ENCODE measurements at places on chromosomes 4 and X.

DNA sequence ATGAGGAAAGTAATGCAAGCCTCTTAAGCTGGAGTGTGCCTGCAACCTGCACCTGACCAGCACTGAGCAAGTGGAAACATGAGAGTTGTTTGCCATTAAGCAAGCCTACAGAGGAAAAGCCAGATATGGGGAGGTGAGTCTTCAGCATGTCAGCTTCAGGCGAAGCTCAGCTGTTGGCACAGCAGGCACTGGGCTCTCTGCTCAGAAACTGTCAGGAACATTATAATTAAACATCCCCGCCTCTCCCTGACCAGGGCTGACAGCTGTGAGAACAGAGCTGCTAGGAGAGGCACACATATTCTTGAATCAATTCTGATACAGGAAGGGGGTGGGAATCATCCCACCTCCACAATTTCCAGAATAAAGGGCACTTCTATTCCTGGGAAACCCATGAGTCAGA, 19.0 kb upstream of the DCX start:
- no peak for DNase-seq

- no peak for DNase-seq
These were observed 1544.5 kb upstream of the TENM3 start for GRCh38 chr4:180698550-180699195.

GRCh38 chr4:59936566-59936965, 1263.6 kb upstream of the ADGRL3 start:
- DNase-seq, result no peak

DNA sequence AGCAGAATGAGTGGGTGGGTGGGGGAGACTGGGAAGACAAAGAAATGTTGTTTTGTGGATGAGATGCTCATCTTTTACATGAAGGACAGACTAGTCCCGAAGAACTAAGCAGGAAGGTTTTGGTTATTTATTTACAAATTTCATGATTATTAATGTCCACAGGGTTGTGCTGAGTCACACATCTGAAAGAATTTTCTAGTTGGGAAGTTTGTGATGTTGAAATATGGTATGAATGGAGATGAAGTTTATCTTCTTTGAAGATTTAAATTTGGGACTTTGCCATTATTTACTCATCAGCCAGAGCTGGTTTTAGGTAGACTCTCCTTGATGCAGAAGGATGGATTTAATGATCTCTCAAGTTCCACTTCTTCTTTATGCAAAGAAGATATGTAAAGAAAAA, 75.5 kb downstream of the MOSPD2 start:
- DNase-seq, result no peak

GRCh38 chrX:112774651-112775293, 65.9 kb downstream of the AMOT start:
- no peak for DNase-seq

DNA sequence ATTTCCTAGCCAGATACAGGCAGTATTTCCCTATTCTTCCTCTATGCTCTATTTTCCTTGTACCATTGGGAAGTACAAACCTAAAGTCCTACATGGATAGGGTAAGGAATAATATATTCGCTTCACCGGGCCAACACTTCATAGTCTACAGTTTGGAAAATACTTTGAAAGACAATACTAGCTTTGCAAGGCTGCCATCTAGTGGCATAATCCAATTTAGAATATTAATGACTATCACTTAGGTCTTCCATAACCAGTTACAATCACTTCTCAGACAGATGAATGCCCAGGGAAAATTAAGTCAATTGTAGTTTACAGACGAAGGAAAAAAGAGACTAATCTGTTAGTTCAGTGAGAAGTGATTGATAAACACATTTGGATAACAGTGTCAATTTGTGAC, 141.0 kb upstream of the FAM47C start:
- peak; percentile 0 for DNase-seq

GRCh38 chrX:75327607-75328006, 53.7 kb downstream of the UPRT start:
- DNase-seq, result no peak

DNA sequence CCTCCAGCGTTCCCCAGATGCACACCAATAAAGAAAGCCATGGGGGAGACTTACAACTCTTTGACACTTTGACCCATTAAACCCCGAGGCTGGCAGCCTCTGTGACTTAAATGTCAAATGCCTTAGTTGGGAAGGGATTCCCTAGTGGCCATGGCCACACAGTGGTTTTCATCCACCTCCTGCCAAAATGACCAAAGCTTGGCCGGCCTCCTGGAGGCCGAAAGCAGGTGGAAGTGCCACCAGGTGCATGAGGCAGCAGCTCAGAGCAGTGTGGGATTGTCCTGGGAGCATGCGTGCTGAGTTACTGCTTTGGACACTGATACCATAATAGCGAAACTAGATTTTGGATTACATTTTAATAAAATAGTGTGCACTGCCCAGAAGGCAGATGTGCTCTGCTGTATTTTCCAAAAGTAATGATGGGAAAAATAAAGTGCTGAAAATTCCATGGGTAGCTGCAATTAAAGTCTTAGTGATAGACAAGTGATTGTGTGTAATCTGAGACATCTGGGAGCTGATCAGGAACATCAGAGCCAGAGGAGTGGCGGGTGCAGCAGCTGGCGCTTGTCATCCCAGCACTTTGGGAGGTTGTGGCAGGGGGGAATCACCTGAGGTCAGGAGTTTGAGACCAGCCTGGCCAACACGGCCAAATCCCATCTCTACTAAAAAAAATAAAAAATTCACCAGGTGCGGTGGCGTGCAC, 39.8 kb upstream of the TADA2B start:
- no peak for DNase-seq

DNA sequence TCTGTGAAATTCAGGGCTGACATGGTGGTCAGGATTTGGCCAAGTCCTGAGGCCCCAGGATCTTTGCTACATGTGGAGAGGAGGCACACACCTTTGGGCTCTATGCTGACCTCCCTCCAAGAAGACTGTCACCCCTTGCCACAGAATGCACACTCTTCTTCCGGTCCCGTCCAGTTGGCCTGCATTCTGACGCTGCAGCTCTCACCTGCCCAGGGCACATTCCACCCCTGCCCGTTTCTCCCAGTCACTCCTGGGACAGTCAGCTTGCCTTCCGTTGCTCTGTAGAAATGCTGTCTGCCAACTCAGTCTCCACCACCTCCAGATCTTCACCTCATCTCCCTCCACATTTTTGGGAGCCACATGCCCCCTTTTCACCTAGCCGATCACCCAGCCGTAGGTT, 76.7 kb downstream of the SHROOM2 start:
- no peak for DNase-seq

DNA sequence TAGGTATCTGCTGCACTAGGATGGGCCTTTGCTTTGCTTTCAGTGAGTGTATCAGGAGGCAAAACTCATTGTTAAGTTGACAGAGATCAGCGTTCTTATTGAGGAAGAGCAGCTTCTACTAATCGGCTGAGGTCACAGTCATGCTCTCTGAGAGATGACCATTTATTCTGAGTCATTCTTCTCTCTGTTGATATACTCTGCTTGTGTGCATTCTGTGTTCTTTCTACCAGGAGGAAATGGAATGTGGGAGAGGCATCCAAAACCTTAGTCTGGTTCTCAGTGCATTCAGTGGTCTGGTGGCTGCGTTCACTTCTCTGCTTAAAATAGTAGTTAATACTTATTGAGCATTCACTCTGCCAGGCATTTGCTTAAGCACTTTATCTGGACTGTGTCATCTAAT, 66.2 kb downstream of the RRAGB start:
- no peak for DNase-seq

- no peak for DNase-seq
These were observed 158.3 kb downstream of the SLC4A4 start for GRCh38 chr4:71497078-71497477.

DNA sequence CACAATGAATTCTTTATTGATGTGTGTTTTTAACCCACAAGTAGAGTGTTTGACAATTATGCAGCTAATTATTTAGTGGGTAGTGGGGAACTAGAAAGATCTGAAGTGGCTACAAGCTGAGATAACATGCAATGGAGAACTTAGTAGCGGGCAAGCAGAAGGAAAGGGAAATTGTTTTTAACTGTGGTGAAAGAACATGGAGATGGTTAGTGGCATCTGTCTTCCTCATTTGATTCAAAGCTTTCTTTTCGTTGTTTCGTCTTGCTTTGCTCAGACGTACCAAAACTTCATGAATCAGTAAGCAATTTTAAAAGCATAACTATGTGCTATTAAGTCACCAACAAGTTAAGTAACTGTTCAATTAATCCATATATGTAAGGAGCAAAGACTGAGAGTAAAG, 169.9 kb downstream of the BANK1 start:
- no peak for DNase-seq

DNA sequence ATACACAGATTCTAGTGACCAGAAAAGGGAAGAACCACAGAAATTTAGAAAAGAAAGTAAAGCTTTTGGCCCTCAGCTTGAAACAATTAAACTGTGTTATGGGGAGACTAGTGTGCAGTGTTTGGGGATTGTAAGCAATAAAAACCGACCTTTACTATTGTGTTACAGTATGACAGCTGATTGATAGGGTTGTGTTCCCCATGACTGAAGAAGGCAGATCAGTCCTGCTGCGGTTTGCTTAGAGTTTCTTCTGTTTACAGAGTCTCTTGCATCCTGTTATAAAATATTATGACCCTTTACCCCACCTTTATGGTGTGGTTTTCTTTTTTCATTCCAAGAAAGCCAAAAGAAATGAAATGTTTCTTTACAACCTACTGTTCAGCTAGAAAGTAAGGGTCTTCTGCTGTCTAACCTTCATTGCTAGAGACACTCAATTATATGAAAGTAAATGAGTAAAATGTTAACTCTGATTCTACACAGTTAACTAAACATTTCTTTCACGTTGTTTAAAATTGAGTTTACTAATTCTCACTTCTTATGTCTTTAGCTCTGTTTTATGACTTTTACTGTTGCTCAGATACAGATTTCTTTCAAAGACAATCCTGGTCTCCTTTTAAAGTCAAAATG, 18.1 kb downstream of the CHIC1 start:
- no peak for DNase-seq

- DNase-seq, result no peak
These were observed 668.5 kb downstream of the PCDH18 start for GRCh38 chr4:136863756-136864155.

GRCh38 chr4:23237771-23238170, 545.0 kb downstream of the GBA3 start:
- no peak for DNase-seq

- DNase-seq, result no peak
These were observed 121.0 kb downstream of the ENPP6 start for GRCh38 chr4:184096561-184097240.

GRCh38 chr4:7236847-7237246, 44.5 kb downstream of the SORCS2 start:
- no peak for DNase-seq

- no peak for DNase-seq
These were observed 174.5 kb upstream of the MAOA start for GRCh38 chrX:43481576-43481975.

DNA sequence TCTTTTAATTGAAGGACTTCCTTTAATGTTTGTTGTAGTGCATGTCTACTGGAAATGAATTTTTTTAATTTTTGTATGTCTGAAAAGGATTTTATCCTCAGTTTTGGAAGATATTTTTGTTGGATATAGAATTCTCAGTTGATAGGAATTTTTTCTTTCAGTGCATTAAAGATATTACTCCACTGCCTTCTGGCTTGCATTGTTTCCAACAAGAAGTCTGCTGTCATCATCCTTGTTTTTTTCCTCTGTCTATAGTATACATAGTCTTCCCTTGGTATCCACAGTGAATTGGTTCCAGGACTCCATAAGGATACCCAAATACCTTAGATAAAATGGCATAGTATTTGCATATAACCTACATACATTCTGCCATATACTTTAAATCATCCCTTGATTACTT, 33.5 kb downstream of the SCD5 start:
- no peak for DNase-seq

DNA sequence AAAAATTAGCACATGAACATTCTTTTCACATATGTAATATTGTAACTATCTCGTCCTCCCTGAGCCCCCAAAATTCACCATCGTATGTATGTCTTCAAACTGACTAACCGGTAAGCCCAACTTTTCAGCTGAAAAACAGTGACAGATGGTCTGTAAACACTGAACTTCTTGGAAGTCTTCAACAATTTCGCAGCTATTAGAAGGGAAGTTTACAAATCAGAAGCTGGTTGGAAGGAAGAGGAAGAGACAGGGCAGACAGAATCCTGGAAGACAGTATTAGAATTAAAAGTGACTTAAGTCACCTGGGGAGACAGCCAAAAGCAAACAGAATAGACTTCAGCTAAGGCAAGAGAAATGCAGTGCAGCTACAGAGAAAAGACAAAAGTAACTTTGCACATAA, 858.4 kb downstream of the ADGRL3 start:
- DNase-seq, result no peak

DNA sequence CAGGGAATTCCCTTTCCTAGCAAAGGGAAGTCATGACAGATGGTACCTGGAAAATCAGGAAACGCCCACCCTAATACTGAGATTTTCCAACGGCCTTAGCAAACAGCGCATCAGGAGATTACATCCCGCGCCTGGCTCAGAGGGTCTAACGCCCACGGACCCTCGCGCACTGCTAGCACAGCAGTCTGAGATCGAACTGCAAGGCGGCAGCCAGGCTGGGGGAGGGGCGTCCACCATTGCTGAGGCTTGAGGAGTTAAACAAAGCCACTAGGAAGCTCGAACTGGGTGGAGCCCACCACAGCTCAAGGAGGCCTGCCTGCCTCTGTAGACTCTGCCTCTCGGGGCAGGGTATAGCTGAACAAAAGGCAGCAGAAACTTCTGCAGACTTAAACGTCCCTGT, 507.7 kb downstream of the ZIC3 start:
- no peak for DNase-seq

- peak; percentile 66 for DNase-seq
These were observed 34.9 kb downstream of the MMRN1 start for GRCh38 chr4:89929425-89930159.

DNA sequence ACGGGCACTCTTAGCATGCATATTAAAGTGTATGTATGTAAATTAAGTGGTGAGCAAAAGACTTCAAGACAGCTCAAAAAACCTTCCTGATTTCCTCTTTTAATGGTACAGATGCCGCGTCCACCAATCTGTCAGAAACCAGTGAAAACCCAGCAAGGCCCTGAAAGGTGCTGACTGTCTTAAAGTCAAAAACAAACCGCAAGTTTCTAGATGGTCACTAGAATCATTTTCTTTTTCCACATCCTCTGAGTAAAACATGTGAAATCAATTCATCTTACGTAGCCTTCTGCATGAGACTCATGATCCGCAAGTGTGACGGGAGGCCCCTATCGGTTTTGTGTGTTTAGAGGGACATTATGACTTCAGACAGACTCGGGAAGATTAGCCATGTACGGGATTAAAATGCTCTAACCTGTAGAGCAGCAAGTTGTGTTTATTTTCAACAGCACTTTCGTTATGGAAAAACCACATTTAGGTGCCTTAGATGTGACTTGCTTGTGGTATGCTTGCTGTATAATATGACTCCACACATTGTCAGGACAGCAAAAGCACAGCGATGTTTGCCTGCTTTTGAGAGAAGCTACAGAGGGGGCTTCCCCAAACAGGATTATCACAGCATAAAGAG, 88.2 kb upstream of the STS start:
- DNase-seq, result no peak

GRCh38 chr4:2535376-2536192, 863 bp upstream of the FAM193A start:
- peak; percentile 46 for DNase-seq

- no peak for DNase-seq
These were observed 50.5 kb downstream of the IL15 start for GRCh38 chr4:141686879-141687278.

- no peak for DNase-seq
These were observed 7.5 kb upstream of the RUFY3 start for GRCh38 chr4:70714079-70714887.
